CD4-positive, alpha-beta T cell treated with Interleukin-6 at 100 ng/mL for 8 hours (primary cell): ENCODE measurements at places on chromosomes 4 and X.
A peak's percentile ranks its signal among the peaks of the same experiment; 100 is the strongest.

DNA sequence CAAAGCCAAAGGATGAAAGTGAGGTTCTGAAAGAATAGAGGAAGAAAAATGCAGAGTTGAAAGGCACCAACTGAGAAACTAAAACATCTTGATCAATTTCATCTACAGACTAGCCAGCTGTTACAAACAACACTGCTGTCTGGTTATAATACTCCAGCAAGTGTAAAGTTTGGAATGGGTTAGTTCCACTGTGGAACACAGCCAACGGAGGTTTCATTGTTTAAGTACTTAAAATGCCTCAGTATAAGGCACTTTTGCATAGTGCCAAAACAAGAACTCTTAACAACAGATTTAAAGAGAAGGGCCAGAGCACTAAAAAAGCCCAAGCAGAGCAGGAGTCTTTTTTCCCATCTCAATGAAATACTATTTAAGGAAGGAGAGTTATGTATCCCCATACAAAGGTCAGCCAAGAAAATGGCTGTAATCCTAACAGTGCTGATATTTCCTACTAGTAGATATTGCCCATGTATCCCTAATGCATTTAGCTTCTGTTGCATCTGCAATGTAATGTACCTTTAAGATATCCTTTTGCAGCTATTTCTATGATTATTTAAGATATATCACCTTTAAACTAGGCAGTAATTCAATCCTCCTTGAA lies 16.5 kb downstream of the ACSL4 start:
- DNase-seq, result no peak

- no peak for DNase-seq
Observed at GRCh38 chrX:133670383-133670782, 255.1 kb upstream of the GPC4 start.

DNA sequence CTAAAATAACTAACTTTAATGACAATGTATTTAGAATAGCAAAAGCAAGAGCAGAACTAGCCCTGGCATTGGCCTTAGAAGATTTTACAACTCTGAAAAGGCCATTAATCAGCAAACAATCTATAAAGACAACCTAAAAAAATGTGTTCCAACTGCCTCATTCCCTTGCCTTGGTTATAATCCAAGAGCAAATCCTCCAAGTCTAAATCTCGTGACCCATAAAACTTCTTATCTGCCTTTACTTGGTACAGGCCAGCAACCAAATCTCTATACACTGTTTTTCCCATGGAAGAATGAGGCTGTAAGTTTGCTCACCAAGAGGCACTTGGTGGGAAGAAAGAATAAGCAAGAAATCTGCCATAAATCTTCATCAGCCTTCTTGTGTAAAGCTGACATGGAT lies 175.3 kb upstream of the MID1 start:
- DNase-seq, result no peak

GRCh38 chrX:73903941-73904340 lies 340.9 kb downstream of the CHIC1 start:
- DNase-seq, result no peak

DNA sequence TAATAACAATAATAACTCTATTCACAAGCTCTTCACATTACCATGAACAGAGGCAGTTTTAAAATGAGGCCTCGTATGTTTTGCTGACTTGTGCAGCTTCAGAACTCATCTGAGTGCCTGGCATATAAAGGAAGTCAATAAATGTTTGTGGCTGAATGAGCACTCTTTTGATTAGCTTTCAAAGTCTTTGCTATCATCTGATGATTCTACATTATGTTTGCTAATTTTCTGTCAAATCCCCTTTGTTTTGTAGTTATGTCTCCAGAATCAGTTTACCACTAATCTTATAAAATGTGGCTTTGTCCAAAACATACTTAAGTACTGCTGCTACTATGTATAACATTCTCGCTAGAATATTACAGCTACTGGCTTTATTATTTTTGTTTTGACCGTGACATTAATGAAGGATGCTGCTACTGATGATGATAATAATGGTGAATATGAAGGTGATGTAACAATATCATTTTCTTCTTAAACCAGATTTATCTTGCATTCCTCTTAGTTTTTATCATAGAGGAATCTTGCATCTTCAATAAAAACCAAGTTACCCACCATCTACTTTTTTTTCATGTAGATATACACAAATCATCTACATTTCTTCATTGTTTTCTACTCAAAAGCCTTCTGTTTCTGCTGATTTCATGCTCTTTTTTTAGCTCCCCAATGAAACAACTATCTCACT lies 384.5 kb downstream of the NAF1 start:
- DNase-seq, result no peak

DNA sequence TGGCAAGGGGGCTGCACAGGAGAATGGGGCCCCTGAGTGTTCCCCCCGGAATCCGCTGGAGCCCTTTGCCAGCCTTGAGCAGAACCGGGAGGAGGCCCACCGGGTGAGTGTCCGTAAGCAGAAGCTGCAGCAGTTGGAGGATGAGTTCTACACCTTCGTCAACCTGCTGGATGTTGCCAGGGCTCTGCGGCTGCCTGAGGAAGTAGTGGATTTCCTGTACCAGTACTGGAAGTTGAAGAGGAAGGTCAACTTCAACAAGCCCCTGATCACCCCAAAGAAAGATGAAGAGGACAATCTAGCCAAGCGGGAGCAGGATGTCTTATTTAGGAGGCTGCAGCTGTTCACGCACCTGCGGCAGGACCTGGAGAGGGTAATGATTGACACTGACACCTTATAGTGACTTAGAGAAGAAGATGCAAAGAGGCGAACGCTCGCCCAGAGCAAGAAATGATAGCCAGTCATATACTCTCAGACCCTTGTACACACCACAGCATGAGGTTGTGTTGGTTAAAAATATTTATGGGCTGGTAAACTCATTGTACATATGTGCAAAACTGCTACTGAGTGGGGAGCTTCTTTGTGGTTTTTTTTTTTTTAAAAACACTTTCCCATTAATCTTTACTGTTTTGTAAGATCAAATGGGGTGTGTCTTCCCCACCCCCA lies 52.5 kb downstream of the JADE1 start:
- peak; percentile 16 for DNase-seq

GRCh38 chrX:150913511-150913910 lies 15.0 kb upstream of the CD99L2 start:
- no peak for DNase-seq

- no peak for DNase-seq
Observed at GRCh38 chrX:50779694-50780093, 34.3 kb downstream of the SHROOM4 start.
